NCI-H1105 (cell line): ENCODE measurements at places on chromosomes 6 and 20.

GRCh38 chr6:169786349-169786748, 34.9 kb downstream of the ERMARD start:
- DNase-seq: no peak

- no peak for DNase-seq
Observed at GRCh38 chr6:144405163-144405562, 120.0 kb downstream of the UTRN start.

DNA sequence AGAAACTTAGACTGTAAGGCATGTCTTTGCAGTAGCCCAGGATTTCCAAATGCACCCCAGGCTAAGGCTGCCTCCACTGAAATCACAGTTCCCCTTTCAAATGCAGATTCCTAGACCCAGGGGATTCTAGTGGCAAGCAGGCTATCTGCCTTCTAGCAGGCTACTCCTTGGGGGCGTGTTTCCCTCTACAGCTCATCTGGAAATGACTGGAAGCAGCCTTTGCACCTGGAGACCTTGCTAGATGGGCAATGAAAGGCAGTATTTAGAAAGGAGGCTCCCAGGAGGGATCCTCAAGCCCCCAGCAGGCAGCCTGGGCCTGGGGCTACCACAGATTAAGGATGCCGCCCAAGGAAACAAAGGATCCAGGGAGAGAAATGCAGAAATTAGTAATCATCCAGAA, 26.0 kb upstream of the SYNDIG1 start:
- DNase-seq: no peak

DNA sequence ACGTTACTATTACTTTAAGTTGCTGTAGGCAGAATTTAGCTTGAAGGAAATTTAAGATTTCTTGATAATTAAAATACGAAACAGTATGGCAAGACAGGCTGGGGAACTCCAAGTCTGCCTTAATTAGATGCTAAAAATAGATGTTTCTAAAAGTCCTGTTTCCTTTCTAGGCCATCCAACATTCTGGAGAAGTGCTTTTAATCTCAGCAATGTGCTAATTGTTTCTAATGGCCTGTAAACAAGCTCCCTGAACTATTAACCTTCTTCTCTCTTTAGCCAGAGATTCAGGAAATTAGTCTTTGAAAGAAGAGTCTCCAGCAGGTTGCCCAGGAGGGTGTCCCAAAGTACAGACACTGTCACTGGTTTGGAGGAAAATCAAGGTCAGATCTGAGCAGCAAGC, 677.3 kb upstream of the AGPAT4 start:
- DNase-seq: no peak

- no peak for DNase-seq
Observed at GRCh38 chr20:39075731-39076130, 113.6 kb downstream of the DHX35 start.

- no peak for DNase-seq
Observed at GRCh38 chr6:75436869-75437268, 56.7 kb downstream of the FILIP1 start.

DNA sequence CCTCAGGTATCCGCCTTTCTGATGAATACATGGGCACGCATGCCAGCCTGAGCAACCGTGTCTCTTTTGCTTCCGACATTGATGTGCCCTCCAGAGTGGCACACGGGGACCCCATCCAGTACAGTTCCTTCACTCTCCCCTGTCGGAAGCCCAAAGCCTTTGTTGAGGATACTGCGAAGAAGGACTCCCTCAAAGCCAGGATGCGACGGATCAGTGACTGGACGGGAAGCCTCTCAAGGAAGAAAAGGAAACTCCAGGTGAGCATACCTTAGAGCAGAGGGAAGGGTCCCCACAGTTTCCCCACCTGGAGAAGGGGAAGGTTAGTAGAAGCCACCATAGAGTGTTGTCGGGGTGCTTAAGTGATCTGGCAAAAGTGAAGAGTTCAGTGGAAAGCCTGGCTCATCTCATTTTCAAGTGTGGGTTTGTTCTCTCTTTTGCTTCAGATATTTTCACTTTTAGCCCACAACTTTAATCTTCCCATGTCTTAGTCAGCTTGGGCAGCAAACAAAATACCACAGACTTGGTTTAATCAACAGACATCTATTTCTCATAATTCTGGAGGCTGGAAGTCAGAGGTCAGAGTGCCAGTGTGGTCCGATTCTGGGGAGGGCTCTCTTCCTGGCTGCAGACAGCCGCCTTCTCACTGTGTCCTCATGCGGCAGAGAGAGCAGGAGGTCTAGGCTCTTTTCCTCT, 133.5 kb upstream of the CLDN20 start:
- no peak for DNase-seq

DNA sequence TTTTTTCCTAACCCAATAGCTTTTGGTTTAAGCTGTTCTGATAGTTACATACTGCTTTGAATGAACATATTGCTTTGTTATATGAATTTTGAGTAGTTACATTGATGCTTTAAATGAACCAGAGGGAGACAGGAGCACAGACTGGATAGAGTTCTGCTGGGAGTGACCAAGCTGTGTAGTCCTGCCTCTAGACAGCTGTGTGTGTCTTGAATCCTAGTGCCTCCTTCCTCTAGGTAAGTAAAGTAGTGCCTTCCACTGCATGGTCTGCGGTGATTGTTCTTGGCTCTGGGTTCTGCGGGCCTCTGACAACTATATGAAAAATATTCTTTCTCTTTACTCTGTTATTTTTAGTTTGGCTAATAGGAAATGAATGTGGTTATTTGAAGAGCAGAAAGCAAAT, 46.0 kb upstream of the ADGRG6 start:
- DNase-seq: no peak

DNA sequence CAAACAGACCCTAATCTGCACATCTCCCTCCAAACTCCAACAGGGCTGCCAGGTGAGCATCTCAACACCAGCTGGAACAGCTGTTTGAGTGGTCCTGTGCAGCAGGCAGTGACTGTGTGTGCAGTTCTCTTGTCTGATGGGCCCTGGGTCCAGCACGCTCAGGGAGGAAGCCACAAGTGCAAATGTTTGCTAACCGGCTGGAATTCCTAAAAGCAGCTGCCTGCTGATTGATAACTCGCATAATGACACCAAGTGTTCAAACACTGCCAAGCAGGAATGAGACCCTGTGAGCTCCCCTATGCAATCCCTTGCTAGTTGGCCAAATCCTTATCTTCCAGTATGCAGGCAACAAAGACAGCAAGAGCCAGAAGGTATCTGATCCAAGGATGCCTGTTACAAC, 650.6 kb downstream of the CBLN4 start:
- DNase-seq: no peak

GRCh38 chr6:13924146-13924948, 405 bp upstream of the RNF182 start:
- DNase-seq: peak; percentile 80

DNA sequence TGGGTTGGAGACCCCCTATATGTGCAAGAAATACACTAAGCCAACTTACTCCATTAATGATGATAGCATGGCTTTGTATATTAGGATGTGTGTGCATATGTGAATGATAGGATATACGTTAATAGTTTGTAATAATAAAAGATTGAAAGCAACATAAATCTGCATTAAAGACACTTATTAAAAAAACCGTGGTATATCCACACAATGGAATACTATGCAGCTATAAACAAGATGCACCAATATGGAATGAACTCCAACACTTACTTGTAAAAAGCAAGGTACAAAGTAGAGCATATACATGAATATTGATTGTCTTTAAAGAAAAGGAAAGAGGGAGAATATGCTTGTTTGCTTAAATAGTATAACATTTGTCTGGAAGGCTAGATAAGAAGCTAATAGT, 68.0 kb downstream of the UST start:
- DNase-seq: no peak

DNA sequence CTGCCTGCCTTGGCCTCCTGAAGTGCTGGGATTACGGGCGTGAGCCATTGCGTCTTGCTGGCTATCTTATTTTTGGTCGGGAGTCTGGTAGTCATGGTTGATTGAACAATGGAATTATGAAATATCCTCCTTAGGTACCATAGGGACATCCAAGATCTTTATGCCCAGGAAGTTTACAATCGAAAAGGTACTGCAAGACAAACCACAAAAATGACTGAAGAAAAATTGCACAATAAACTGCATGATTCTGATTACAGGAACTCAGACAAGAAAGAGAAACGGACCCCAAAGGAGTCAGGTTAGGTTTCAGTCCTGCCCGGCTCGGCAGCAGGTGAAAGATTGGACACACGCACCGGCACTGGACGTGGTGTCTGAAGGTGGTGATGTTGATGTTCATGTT, 5.3 kb downstream of the SLC26A8 start:
- DNase-seq: no peak

DNA sequence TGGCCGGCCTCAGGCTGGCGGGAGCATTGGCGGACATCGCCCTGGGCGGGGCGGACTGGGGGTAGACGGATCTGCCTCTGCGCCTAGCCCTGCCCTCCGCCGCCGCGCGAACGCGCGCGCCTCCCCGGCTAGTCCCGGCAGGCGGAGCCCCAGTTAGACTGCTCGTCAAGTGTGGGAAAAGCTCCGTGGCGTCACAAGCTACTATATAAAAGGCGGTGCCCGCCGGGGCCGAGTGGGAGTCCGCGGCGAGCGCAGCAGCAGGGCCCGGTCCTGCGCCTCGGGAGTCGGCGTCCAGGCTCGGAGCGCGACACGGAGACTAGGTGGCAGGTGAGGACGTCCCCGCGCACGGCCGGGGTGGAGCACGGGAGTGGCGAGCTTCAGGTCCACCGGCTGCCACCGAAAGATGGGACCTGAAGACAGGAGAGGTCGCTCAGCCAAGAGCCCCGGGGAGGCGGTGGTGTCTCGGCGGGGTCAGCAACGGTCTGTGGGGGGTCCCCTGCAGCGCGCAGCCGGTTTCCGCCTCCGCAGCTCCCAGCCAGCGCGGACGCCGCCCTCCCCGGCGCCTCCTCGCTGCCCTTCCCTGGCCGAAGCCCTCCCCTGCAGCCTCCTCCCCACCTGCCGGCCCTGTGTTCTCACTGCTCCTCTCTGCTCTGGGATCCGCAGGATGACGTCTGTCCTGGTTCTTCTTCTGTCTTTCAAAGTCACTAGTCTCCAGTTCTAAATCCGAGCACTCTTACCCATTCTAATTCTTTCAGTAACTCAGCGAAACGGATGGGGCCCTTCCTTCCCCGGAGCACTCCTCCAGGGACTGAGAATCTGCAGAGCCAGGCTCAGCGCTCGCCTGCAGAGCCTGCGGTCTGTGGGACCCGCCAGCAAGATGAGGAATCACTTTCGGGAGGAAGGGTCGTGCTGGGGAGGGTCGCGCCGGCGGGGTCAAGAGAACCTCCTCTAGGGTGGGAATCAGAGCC, 4.3 kb upstream of the RIPK1 start:
- peak; percentile 72 for DNase-seq

GRCh38 chr6:116287689-116288282, 8.1 kb upstream of the TSPYL1 start:
- DNase-seq: peak; percentile 35

DNA sequence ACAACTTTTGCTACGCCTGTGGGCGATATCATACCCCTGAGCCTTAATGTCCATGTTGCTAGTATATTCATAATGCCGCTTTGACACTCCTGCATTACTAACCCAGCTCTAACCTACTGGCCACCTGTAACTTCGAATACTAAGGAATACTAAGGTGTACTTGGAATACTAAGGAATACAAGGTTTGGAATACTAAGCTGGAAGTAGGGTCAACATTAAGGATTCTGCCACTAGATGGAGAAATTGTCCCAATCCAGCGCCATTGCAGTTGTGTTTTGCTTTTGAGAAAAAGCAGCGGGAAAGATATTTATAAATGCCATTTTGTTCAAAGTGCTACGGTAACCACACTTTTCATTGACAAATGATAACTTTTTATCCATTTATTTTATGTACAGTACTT, 10.7 kb downstream of the TBXT start:
- DNase-seq: peak; percentile 2

DNA sequence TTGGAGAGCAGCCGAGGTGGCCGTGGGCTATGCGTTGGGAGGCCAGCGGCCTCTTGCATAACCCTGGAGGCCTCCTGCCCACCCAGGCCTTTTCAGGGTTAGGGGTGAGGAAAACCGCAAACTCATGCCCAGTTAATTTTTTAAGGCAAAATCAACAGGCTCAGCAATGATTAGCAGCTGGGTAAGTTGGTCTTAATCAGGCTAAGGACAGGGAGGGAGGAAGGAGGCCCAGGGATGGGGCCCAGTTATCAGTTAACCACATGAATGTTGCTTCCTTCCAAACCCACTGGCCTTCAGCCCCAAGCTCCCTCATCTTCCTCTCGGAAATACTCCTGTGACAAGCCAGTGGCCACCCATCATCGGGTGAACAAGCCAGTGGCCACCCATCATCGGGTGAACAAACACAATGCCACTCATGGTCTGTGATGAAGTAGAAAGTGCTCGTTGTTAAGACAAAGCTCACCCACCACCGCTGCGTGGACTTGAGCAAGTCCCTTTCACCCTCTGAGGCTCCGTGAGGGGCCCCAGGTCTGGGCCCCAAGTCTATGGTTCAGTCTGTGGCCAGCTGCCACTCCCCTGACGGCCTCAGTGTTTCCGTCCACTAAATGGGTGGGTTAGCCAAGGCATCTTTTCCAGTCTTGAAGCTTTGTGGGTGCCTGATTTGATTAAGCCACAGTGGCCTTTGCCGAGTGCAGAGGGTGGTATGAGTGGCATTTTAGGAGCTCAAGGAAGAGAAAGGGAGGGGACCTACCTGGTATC, 39.4 kb downstream of the HNF4A start:
- DNase-seq: no peak

- DNase-seq: no peak
Observed at GRCh38 chr6:169188051-169188470, 65.6 kb downstream of the THBS2 start.

DNA sequence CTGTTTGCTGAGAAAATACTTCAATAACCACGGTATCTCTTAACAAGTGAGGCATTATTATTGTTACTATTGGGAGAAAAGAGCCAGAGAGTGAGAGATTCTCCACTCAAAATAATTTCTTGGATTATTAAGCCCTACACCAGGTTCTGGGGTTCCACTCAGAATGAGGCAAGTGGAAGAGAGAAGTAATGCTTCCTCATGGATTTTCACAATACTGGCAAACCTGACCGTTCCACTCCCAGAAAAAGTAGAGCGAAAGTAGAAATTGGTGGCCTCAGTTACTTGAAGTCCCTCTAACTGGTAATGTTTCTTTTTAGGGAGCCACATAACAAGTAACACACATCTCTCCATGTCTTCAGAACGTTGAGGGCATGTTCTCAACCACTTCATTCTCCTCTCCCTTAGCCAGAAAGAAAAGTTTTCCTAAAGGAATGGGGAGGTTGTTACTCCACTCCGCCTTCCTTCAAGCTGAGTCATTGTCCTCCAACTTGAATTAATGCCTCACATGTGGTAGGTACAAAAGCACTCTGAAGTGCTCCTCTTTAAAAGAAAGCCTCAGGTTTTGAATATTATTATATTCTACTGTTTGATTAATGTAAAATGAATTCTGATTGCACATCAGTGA, 1.9 kb downstream of the BAG2 start:
- no peak for DNase-seq

- DNase-seq: no peak
Observed at GRCh38 chr20:38663660-38664059, 60.6 kb upstream of the SLC32A1 start.

- DNase-seq: no peak
Observed at GRCh38 chr20:24873025-24873620, 75.9 kb upstream of the CST7 start.

- DNase-seq: no peak
Observed at GRCh38 chr20:63911176-63911575, 16.2 kb downstream of the DNAJC5 start.

GRCh38 chr20:8161264-8162071, 29.4 kb downstream of the PLCB1 start:
- no peak for DNase-seq

GRCh38 chr6:109059571-109060021, 35.0 kb downstream of the SESN1 start:
- DNase-seq: no peak

- no peak for DNase-seq
Observed at GRCh38 chr20:24993337-24994185, 1.0 kb upstream of the APMAP start.
